ENCODE measurements at places on chromosomes 2 and 18.

- DNase-seq: no peak
Observed at GRCh38 chr2:172083628-172084394, 1.5 kb upstream of the DLX1 start.

DNA sequence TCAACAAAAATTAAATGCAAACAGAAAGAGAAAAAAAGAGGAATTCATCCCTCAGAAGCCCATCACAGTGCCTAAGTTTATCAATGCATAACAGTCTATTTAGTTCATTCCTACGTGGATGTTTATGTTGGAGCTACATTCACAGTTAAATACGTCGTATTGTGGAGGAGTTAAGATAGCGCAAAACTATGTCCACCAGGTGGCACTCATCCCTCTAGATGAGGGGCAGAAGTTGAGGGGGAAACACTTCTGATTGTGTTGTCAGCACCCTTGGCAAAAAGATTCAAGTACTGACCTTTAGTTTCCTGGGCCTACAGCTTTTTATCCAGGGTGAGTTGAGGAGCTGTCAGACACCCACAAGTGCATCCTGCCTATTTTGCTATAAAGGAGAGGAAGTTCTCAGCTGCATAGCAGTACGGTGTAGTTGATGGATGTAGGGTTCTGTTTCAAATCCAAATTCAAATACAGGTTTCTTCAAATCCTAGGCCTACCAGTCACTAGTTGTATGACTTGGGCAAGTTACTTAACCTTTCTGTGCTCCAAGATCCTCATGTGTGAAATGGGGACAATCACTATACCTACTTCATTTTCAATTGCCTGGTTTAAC is 26.8 kb upstream of the MYO1B start:
- peak; percentile 35 for DNase-seq

DNA sequence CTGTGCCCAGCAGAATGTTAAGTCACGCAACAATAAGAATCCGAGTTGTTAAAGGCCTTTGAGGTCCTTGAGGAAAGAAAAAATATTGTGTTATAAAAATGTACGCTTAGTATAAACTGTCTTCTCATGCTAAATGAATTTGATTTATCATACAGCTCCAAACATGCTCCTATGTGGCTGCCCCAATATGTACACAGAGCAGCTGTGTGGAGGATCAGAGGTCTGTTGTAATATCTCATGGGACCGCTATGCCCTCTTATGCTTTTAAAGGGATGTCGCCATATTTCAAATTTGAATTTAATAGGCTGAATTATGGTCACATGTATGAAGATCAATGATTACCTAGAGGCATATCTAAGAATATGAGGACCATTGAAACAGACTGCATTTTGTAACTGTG is 90.2 kb downstream of the SLC5A7 start:
- DNase-seq: no peak

GRCh38 chr2:191114403-191114886 is 36.3 kb downstream of the STAT4 start:
- DNase-seq: no peak

- no peak for DNase-seq
Observed at GRCh38 chr2:138922973-138923563, 142.9 kb upstream of the NXPH2 start.

DNA sequence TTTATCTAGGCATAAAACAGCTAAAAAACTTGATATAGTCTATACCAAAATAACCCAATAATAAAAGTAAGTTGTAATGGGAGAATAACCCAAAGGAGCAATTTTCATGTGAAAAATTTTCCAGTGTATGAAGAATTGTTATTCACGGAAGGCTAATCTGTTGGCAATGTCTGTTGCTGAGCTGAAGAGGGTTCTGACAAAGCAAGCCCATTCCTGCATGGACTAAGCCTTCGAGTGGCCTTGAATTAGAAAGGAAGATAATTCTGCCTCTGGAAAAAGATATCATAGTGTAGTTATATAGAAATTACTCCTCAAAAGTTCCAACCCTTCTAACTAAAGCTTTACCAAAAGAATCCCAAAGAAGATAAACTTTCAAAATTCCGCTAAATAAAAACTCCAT is 101.5 kb downstream of the MAP2 start:
- no peak for DNase-seq

DNA sequence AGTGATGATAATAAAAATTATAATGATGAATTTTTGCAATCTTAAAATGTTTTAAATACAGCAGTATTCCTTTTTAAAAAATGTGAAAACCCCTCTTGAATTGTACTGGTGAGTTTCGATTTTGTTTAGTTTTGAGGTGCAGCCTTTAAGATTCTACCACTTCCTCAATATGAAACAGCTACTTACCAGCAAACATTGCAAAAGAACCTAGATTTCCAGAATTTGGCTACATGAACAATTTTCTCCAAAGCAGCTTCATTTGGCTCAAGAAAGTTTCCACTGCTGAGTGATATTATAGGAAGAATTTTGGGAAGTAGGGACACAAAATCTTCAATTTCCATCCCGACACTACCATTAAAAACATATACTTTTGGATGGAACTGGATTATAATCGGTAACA is 12.0 kb downstream of the TCF4 start:
- DNase-seq: no peak

GRCh38 chr2:132621131-132621875 is 48.7 kb downstream of the LYPD1 start:
- no peak for DNase-seq

DNA sequence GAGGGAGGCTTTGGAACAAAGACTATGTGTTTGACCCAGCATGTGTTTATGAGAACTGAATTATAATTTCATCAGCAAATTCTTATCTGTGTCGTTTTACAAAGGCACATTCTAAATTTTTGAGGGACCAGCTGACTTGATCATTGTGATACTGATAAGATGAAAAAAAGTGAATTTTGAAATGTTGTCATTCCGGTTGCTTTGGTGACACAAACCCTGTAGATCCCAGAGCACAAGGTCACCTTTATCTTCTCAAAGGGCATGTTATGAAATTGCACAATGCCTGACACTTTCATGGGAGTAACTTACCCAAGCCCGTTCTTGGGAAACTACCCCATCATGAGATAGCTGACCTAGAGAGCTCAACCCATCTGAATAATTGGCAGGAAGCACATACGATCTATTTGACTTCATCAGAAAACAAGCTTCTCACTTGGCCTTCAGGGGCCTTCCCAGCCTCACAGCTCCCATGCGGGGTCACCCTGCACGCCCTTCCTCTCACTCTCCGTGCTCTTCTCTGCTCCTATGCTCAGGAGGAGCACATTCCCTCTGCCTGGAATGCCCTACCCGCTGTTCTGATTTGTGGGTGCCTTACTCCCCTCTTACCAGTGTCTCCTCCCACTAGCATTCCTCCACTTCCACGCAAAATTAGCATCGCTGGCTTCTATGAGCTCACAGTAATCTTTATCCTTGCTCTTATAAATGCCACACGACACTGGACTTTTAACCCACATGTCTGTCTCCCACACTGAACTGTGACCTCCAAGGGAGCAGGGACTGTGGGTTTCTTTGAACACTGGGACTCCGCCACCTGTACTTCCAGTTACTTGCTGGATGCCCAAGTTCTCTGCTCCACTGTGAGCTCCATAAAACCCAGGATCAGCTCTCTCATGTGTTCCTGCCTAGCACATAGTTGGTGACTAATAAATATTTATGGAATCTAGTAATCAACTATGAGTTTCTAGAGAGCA is 555.8 kb upstream of the ID2 start:
- DNase-seq: no peak

GRCh38 chr2:204849892-204850291 is 304.6 kb downstream of the PARD3B start:
- no peak for DNase-seq

- DNase-seq: no peak
Observed at GRCh38 chr2:37886745-37887144, 38.3 kb upstream of the RMDN2 start.

DNA sequence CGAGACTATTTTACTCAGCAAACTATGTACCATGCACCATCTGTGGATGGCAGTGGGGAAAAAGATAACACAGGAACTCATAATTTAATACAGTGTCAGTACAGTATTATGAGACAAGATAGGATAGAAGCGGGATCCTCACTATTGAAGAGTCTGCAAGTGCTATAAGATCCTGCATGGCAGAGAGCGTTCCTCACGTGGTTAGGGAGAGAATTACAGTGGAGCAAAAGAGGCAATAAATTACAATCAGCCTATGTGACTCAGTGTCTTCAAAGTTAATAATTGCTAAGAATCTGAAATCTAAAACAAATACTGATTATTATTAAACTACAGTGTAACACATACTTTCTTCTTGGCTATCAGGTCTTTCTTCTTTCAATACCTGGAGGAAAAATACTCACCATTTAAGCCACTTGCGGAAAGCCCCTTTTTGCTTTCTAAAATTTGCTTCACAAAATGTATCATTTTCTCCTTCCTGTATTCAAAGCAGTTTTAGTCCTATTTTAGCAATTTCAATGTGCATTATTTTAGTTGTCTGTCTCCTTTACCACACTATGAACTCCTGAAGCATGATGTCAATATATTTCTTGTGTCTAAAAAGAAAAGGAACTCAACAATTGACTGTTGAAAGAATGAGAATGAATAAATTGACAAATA is 342.9 kb downstream of the SPAG16 start:
- no peak for DNase-seq

- DNase-seq: no peak
Observed at GRCh38 chr2:12304564-12305171, 412.1 kb upstream of the TRIB2 start.

DNA sequence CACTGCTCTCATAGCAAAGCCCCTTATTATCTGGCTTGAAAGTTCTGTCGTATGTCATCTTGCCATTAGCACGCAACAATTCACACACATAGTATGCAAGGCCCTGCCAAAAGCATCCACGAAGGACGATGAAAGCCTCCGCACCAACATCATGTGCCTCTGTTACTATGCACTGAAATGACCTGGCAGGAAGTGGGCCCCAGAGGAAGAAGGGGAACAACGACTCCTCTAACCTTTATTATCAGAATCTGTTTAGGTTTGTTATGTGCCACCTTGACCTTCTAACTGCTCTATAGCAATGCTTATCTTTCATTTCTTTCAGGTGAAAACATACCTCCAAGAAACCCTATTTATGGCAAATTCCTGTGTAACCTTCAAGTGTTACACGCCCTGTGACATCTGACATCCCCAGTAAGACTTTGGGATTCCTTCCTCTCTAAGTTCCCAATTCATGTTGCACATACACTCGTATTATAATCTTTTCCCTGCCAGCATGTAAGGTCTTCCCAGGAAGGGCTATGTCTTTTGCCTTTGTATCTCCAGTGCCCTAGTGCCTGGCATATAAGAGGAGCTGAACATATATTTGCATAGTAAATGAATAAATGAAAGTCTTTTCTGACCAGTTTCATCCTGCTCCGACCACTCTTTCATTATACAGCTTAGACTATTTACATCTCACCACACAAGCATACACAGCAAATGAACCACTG is 7.0 kb upstream of the NDUFV2 start:
- no peak for DNase-seq

- DNase-seq: no peak
Observed at GRCh38 chr2:113167115-113167932, 6.4 kb upstream of the PSD4 start.

DNA sequence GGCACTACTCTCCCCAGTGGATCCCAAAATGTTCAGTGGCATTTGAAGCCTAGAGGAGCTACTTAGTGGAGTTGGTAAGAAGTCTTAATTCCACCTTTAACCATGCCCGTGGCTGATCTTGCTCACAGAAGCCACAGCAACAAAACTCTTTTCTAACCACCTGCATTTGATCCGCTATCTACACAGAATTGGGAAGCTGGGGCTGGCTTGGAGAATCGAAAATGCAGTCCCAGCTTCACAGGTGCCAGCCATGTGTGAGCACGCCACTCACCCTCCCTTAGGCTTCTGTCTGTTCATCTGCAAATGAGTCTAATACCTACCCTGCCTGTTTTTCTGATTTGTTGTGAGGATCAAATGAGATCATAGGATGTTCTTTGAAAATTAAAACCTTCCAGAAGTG is 182.6 kb downstream of the BCL11A start:
- no peak for DNase-seq

DNA sequence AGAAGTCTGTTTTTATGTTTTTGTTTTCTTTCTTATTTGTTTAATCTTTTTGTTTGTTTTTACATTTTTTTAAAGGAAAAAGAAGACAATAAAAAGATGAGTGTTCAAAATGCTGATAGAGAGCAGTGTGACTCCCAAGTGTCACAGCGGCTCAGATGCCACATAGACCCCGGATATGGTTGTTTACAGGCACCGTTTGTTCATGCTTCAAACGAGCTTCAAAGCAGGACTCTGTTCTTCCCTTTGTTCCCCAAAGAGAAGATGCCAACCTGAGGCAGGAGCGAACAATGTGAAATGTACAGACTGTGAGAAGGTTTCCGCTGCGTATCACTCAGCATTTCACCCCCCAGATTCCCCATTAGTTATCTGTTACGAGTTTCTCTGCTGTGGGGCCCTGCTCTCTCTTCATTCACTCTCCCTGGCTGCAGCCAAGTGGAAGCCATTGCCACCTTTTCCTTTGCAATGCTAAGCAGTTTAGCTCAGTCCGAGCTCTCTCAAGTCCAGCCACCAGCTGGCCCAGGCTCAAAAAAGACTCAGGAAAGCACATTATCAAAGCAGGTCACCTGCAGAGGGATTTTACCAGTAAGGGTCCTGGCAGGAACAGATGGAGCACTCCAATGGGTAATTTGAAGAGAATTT is 36.4 kb upstream of the PHLPP1 start:
- DNase-seq: no peak

GRCh38 chr2:224545884-224546644 is 39.1 kb downstream of the CUL3 start:
- DNase-seq: no peak

- DNase-seq: no peak
Observed at GRCh38 chr2:178865146-178865936, 58.1 kb upstream of the TTN start.

GRCh38 chr2:226429476-226429875 is 370.1 kb downstream of the IRS1 start:
- DNase-seq: no peak

GRCh38 chr2:95353055-95353575 is 49.4 kb upstream of the FAHD2A start:
- no peak for DNase-seq

DNA sequence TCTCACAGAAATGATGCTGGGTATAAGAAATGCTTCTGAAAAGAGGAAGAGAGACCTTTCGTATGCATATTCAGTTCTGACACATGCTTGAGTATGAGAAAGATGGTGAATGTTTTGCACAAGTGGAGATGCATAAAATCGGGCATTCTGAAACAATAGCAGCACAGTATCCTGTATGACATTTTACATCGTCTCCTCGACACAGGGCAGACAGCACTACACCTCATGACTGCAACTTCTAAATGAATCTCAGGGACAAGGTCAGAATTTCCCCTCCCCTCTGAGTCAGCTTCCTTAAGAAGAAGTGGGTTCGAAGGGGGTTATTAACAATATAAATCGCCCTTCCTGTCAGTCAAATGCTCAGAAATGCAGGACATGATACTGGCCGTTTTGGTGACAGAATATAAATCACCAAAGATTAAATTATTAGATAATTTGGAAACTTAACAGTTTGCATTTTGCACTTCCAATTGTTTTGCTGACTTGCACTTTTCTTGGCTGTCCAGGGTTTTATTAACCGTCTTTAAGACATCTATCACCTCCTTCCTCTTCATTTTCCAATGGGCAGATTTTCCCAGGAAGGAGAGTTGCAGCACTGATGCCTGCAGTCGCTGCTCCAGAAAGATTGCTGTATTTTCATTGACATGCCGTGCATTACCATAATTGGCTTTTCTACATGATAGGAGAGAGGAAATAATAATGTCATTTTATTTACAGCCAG is 57.2 kb downstream of the TSHZ1 start:
- DNase-seq: no peak

GRCh38 chr2:105179469-105180372 is 61.8 kb upstream of the GPR45 start:
- DNase-seq: no peak
